ENCODE measurements at places on chromosomes 4 and X.

DNA sequence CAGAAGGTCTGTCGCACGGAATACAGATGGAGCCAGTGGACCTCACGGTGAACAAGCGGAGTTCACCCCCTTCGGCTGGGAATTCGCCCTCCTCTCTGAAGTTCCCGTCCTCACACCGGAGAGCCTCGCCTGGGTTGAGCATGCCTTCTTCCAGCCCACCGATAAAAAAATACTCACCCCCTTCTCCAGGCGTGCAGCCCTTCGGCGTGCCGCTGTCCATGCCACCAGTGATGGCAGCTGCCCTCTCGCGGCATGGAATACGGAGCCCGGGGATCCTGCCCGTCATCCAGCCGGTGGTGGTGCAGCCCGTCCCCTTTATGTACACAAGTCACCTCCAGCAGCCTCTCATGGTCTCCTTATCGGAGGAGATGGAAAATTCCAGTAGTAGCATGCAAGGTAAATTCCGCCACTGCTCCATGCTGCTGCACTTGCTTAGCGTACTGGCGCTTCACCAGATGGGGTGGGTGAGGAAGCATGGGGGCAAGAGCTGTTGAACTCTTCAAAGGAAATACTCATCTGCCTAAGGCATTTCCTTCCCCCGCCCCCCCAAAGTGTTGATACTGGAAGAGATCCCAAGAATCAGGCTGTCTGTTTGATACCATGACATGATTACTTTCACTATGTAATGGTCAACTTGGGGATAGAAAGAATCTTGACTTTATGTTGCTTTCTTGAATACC is 24.8 kb downstream of the KLF3 start:
- DNase-seq = no peak

DNA sequence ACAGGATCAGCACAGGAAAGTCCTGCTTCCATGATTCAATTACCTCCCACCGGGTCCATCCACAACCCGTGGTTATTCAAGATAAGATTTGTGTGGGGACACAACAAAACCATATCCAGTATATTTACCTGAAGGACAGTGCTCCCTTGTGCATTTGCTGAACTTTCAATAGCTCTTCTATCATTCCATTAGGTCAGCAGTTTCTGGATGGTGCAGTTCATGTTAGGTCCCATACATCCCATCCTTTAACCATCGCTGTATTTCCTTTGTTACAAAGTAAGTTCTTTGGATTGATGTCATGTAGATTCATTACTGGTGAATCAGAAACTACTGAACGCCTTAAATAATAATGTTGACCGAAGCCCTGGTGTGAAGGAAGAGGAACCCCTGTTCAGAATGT is 775.9 kb downstream of the TRIML1 start:
- no peak for DNase-seq

GRCh38 chrX:40866893-40867292 is 131.6 kb upstream of the MED14 start:
- DNase-seq = no peak

GRCh38 chr4:85595796-85596559 is 121.0 kb downstream of the ARHGAP24 start:
- no peak for DNase-seq

DNA sequence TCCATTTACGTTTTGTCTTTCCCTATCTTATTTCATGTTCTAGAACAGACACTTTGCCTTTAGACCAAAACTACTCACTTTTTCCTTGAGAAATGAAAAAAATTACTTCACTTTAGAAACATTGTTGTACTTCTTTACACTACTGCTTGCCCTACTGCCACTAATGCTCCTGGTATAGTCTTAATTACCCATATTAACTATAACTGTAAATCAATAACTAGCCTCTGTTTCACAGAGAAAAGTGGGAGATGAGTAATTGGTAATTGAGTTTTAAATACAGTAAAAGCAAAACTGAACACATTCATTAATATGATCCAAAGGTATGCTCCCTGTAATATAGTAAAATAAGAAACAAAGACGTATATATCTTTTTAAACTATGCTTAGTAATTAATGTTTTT is 111.1 kb upstream of the JADE1 start:
- no peak for DNase-seq

DNA sequence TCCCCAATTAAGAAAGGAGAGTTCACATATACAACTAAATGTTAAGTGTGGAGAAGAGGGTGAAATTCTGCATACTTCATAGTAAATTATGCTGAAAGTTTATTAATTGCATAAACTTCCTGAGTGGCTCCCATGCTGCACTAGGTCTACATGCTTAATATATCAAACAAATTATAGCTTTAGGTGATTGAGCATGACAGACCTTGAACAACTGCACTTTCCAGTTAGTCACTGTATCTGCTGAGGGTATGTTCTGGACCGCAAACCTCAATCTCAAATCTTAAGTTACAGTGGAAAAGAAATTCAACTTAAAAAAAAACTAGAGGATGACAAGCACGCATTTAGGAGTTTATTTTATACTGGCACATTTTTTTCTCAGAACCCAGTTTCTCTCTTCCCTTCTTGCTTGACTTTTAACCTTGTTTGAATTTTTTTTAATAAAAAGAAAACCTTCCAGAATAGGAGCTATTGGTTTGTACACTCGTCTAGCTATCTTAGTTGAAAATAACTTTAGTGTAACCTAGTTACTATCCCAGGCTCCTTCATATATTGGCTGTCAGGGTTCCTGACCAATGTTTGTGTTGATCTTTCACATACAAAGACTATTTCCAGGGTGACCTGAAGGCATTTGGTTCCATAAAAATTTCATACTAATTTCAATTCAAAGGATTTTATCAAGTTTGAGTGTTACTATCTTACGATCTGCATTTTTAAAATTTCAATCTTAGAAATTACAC is 10.2 kb upstream of the FAM120C start:
- DNase-seq = no peak

GRCh38 chr4:174318829-174319764 is 35.4 kb downstream of the CEP44 start:
- no peak for DNase-seq

- no peak for DNase-seq
Observed at GRCh38 chr4:109601336-109601735, 41.3 kb downstream of the MCUB start.

DNA sequence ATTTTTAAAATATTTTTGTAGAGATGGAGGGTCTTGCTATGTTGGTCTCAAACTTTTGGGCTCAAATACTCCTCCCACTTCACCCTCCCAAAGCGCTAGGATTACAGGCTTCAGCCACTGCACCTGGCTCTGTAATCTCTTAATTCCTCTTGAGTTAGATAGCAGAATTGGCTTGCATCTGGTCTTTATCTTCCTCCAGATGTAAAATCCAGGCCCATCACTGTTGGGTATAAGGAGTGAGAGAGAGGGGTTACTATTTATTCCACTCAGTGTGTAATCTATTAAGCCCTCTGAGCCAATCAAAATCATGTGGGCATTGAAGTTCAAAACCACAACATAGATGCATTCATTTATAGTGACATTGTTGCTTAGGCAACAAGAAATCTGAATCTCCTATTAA is 33.9 kb downstream of the ANK2 start:
- DNase-seq = no peak

DNA sequence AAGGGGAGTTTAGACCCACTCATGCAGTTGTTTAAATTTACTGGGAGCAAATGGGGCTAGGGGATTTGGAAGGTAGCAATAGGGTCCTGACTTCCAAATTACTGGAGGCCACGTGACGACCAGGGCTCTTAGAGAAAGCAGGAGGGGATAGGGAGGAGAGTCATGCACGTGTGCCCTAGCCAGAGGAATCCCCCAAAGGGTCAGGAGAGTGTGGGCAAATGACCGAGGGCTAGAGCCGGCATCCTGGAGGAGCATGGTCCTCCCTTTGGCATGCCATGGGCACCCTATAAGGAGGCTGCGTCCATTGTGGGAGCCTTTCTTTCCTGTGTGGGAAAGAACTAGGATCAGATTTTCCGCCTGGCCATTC is 25.5 kb upstream of the GPC4 start:
- no peak for DNase-seq

DNA sequence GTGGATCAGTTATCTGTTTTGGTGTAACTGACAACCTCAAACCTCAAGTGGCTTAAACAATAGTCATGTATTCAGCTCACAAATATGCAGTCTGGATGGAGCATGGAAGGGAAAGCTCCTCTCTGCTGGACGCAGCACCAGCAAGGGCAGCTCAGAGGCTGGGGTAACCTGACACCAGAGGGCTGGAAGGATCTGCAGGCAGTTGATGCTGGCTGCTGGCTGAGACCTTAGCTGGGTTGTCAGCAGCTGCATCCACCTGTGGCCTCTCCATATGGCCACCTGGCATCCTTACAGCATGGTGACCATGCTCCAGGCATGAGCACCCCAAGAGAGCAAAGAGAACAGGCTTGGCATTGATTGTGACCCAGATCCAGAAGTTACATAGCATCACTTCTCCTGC is 46.7 kb downstream of the ENPP6 start:
- no peak for DNase-seq

DNA sequence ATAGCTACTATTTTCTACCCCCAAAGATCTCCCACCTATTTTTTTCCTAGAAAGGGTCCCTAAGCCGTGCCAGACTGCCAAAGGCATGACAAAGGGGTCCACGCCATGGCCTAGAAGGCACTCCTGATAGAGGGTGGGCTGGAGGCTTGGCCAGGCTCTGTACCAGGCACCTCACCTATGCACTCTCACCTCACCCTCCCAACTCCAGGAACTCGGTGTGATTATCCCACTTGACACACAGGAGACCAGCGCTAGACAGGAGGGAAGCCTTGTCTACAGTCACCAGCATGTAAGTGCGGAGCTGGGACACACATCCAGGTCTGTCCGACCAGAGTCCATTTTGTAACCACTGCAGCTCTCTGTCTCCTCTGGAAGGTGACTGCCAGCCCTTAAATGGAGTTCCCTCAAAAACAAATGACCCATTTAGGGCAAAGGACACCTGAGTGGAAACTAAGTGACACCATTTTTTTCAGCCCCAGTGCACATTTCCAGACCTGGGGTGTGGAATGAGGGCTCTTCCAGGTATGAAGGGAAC is 106.4 kb downstream of the RTL5 start:
- no peak for DNase-seq

GRCh38 chrX:110284159-110284558 is 33.7 kb downstream of the AMMECR1 start:
- no peak for DNase-seq

GRCh38 chr4:16183604-16184003 is 42.7 kb downstream of the TAPT1 start:
- DNase-seq = no peak

DNA sequence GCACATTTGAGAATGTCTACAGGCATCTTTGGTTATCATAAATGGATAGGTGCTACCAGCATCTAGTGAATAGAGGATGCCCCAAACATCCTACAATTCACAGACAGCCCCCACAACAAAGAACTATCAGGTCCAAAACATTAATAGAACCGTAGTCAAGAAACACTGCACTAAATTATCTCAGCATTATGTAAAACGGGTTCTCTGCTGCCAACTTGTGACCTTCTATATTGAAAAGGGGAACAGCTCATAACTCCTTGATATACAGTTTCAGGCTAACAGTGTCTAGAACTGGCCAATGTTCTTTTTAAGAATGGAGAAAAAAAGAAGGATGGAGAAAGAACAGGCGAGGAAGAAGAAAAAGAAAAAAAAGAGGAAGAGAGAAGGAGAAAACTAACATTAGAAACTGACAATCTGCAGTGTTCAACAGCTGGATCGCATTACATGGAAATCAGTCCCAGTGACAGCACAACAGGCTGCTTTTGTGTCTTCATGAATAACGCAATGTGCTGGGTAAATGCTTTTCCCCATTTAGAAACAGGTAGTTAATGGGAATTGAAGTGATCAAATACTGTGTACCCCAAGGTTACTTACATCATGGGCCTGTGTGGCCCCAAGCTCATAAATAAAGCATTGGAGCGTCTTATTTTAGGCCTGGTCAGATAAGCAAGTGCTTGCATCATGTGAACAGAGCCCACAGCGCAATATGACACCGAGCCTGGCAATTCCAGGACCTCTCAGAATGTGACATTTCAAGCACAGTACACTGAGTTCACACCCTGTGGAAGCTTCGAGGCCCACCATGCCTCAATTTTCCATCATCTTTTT is 339.5 kb downstream of the DHX15 start:
- DNase-seq = no peak

DNA sequence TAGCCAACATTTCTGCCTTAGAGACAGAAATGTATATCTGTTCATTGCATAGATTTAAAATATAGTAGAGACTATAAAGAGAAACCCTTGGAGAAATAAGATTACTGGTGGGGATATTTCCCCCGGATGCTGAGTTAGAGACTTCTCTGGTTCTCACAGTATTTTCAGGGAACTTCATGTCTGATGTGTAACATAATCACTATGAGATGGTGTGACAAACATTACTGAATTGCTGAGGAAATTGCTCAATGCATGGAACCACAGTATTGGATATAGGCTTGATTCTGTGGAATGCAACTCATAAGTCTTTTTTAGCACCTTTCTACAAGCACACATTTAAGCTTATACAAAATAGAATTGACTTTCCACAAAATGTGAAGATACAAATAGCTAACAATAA is 152.7 kb downstream of the SOWAHB start:
- DNase-seq = no peak

DNA sequence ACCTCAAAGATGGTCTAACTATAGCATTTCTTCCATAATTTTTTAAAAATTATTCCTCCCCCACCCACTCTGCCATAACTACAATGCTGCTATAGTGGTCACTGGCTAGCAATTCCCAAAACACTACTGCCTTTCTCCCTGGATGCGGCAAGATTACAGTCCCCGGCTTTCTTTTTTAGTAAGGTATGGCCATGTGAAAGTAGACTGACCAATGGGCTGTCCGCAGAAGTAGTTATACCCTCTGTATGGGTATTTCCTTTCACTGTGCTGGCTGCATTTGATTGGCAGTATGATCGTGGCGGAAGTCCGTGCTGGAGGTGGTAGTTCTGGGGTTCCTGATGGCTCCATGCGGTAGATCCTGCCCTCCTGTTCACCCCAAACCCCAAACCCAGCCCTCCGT is 166.0 kb downstream of the FBXO8 start:
- DNase-seq = no peak

DNA sequence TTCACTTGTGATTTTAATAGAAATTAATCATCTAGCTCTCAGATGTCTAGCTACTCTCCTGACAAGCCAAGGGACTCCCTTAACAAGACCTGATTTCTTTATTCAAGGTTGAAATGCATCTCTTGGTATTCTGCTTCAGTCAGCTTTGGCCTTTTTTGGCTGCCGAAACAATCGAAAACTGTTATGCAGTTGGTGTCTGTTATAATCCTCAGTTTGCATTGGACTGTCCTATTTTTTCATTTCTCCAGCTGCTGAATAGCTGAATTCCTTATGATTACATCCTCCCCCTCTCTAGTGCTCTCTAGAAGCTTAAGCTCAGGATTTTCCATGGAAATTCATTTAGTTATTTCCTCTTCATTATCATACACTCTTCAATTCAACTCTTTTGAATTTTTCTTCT is 177.2 kb downstream of the TRIML1 start:
- no peak for DNase-seq

DNA sequence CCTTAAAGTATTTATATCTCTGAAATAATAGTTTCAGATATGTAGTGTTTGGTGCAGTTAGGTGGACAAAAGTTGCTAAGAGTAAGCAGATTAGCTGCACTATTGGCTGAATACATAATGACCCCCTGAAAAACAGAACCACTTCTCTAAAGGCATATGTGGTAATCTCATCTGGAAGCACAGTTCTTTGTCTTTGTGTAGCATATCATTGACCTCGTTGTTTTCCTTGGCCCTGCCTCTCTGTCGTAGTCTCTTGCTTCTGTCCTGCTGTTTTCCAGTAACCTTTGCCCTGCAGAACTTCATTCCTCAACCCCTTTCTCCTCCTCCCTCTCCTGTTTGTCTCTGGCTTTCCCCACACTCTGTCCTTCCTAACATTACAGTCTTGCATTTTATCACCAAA is 41.4 kb downstream of the JADE3 start:
- DNase-seq = no peak

- DNase-seq = no peak
Observed at GRCh38 chr4:152663203-152664066, 16.4 kb downstream of the TMEM154 start.
